Chondrocyte (in vitro differentiated cells): ENCODE measurements at places on chromosomes 4 and X. TPM values are rescaled to one million over a fixed set of nuclear protein-coding genes. Genes with fewer than 3 reads are reported as not detected.

DNA sequence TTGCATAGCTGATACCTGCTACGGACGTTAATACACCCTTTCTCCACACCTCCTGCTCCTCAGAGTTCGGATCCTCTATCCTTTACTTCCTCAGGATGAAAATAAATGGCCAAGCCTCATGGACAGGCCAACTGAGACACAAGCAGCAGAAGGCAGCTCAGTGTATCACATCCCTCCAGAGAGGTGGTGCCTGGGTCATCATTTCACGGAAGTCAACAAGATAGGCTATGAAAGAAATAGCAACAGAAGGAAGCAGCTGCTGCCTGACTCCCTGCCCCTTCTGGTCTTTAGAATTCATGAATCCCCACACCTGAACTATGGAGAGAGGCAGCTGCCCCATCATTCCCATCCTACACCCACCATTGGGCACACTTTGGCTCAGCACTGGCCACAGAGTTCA is 267.1 kb upstream of the ETNPPL start:
- no peak for DNase-seq

DNA sequence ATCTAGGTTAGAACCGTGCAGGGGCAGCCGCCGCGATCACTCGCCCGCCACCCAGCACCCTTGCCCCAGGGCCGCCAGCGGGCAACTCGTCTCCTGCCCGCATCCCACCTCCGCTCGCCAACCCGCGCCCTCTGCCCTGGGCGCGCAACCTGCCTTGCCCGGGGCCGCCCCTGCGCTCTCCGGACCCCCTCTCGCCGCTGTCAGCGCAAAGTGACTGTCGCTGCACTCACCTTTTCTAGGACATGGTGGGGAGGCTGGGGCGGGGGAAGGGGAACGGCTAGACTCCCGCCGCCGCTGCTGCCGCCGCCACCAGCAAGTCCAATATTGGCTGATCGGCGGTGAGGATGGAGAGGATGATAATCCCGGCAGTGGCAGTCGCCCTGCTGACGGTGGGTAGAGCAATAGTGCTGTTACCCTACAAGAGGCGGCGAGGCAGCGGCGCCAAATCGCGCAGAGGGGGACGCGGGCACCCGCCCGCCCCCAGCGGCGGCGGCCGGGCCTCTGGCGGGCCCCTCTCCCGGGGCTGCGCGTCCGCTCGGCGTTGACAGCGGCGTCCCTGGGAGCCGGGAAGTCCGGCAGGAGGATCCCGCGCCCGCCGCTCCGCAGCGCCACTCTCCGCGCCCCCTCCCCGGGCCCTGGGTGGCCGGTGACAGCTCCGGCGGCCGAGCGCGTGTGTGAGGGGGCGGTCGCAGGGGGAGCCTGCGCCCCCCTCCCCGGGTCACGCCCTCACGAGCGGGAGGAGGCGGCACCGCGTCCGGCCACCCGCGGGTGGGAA is 2.3 kb upstream of the NR3C2 start:
- peak; percentile 67 for DNase-seq

- DNase-seq = no peak
Observed at GRCh38 chrX:56462389-56462788, 101.0 kb upstream of the UBQLN2 start.

DNA sequence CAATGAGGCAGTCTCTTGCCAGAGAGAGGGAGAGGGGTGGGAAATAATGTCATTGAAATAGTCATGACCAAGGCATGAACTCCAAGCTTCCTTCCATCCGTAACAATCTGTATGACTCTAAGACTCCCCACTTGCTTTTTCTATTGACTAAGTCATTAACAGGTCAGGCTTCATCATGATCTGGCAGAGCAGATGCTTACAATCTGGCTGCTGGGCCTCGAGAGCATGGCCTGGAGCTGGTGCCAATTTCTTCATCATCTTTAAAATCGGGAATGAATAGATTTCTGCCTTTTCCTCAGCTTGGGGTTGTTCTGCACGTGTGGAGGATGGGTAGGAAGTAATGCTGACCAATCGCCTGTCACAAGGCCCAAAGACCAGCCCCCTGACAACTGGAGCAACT is 280.6 kb upstream of the CLNK start:
- DNase-seq = no peak

DNA sequence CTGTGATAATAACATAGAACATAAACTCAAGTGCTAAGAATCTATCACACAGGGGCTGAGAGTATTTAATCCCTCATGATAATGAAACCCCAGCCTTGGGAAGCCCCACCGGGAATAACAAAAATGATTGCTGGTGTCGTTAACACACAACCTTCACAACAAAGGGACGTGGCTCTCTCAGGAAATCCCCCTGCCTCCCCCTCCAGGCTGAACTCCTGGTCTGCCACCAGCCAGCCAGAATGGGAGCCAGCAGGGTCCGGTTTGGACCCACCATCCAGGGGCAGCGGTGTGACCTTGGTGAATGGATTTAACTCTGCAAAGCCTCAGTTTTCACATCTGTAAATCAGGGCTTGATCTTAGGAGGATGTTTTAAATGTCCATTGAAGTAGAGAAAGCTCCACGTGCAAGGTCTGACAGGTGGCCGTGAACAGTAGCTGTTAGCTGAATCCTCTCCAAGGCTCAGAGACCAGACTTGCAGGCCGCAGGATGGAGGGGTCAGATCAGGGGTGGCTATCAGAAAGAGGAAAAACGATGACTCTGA is 46.5 kb downstream of the ABLIM2 start:
- DNase-seq = no peak

DNA sequence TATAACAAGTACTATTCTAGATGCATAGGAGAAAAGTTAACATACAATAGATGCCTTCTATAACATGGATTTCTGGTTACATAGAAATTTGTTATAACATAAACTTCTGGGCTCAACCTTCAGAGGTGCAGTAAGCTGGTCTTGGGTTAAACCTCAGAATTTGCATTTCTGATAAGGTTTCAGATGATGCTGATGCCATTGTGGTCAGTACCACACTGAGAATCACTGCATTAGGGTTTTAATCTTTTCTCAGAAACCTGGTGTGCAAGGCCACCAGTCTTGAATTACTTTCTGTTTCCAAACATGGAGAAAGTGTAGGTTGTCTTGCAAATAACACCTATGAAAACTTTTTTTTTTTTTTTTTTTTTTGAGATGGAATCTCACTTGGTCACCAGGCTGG is 146.2 kb downstream of the SPOCK3 start:
- no peak for DNase-seq

- DNase-seq = no peak
Observed at GRCh38 chr4:151718984-151719955, 41.5 kb downstream of the GATB start.

DNA sequence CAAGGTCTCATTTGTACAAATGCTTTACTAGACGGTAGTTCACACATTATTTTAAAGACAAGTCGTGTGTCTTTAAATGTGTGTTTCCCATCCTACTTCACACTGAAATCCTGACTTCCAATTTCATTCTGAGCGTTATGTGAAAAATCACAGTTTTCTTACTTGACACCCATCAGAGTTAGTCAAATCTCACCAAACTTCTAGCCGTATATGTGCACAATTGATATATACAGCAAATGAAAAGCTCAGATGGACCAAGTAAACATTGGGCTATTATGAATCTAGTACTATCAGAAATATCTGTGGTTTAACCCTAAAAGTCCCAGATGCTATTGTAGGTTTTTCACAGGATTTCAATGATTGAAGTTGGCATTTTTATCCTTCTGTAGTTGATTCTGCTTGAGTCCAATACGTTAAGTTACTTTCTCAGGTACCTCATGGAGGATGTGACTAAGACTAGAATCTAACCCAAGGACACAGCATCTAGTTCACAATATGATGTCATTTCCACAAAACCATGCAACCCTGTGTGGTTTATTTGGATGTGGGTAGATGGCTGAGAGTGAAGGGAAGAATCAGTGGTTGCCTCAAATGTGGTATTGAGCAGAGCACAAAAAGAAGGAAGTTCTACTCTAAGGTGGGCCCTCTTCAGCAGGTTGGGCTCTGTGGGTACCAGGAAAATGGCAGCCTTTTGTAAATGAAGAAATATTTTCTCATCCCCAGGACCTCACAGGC is 22.1 kb upstream of the TRIM60 start:
- no peak for DNase-seq

- no peak for DNase-seq
Observed at GRCh38 chrX:16882702-16883486, 12.7 kb upstream of the RBBP7 start.

DNA sequence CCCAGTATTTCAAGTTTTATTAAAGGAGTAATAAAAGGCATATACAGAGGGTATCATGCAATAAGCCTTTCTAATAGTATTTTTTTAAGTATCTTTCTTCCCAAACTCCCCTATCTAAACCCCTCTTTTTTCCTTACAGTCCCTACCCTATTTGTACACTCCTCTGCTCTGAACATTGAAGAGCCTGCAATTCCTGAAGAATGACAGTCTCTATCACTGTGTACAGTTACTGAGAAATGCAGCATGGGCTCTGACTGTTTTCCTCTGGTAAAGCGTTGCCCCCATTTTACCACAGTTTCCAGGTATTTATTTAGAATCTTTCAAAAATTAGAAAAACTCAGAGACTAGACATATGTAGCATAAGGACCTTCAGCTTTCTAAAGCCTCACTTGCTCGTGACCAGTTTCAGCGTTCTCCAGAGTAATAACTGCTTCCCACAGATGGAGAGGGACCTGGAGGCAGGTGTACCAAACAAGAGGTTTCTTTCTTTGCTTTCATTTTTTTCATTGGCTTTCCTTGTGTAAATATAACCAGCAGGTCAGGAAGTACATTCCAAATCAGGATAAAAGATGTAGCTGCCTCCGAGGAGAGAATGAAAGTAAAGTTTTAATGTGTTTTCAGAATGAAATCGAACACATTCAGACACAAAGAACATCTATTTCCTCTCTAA is 230.8 kb downstream of the CFAP299 start:
- no peak for DNase-seq

DNA sequence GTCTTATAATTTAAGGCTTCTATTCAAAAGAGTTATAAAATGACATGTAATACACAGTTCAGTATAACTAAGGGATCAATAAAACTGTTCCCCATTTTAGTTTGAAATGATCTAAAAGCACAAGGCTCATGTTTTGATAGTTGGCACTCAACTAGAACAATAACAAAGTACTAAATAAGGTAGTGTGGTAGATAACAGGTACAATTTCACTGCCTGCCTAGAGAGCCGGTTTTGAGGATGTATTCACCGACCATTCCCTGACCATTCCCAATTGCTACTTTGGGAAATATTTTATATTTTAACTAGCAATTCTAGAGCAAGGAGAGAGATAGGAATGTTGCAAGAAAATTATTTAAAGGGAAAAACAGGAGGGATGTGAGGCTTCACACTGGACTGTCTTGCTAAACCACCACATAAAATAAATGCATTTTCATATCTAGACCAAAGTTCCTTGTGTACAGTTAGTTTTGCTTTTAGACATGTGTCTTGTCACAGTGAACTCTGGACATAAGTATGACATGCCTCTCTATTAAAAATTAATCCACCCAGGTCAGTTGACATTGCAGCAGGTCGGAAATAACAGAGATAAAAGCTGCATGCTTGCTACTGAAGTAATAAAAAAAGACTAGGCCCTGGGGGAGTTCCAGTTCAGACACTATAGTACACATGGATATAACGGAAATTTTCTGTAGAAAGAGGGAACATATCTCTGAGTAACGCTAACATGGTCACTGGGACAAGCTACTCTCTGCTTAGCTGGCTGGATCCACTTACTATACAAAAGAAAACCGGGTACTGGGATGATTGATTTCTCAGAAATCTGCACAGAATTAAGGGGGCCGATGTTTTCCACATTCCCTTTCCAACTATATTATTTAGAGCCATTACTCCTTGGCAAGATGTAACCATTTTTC is 56.3 kb upstream of the NAP1L5 start:
- DNase-seq = no peak

- DNase-seq = no peak
Observed at GRCh38 chr4:1987721-1988326, 20.9 kb downstream of the NELFA start.

DNA sequence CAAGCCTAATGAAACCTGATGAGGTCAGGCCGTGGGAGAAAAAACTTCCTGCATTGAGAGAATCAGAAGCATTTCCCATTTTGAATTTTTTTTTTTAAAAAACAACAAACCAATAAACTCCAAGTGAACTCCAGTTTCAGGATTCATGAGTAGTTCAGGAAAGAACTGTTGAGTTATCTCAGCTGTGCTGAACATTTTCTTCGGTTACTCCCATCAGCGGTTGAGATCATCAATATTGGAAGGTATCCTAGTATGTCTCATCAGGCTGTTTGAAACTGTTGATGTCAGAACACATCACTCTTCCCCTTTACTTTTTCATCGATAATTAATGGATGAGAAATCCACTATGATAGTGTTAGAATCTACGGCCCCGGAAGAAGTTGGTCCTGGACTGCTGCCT is 82.4 kb upstream of the ADGRG2 start:
- DNase-seq = no peak

ADH7 gene
- not detected in 3 replicates for total RNA-seq

HS3ST1 gene
- not detected in 3 replicates for total RNA-seq

RHOXF1 gene
- not detected in 3 replicates for total RNA-seq

STATH gene
- not detected in 3 replicates for total RNA-seq

RBM46 gene
- not detected in 3 replicates for total RNA-seq

MAGT1 gene
- 66.6 to 80.8 TPM (median 74.8 TPM) in 3 replicates for total RNA-seq

TMEM175 gene
- total RNA-seq = 25.5 to 47.5 TPM (median 26.1 TPM) in 3 replicates

TCEAL6 gene
- total RNA-seq = not detected in 3 replicates

GUCY1B1 gene
- total RNA-seq = 13.7 to 21.5 TPM (median 20.5 TPM) in 3 replicates

TBX22 gene
- not detected in 3 replicates for total RNA-seq
